ENCODE measurements at places on chromosomes 1 and 21.

DNA sequence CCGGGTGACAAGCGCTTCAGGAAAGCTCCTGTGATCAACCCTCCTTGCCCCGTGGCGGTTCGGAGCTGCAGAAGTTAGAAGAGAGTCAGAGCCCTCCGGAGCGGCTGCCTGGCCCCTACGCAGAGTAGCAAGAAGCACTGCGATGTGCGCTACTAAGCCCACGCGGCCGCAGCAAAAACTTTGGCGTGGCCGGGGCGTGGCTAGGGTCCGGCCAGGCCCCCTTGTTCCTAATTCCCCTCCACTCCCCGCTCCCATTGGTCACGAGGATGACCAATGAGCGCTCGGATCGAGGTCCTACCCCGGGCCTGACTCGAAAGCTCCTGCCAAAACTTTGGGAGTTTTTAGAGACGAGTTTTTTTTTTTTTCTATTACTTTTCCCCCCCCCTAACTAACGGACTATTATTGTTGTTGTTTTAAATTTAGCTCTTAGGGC, at the start of gene HLX:
HLX (plus strand) TSS at position 368 of the 433 bp plus-strand sequence. CDS start 415 bp downstream, outside the sequence.
- peak; percentile 97 for DNase-seq

DNA sequence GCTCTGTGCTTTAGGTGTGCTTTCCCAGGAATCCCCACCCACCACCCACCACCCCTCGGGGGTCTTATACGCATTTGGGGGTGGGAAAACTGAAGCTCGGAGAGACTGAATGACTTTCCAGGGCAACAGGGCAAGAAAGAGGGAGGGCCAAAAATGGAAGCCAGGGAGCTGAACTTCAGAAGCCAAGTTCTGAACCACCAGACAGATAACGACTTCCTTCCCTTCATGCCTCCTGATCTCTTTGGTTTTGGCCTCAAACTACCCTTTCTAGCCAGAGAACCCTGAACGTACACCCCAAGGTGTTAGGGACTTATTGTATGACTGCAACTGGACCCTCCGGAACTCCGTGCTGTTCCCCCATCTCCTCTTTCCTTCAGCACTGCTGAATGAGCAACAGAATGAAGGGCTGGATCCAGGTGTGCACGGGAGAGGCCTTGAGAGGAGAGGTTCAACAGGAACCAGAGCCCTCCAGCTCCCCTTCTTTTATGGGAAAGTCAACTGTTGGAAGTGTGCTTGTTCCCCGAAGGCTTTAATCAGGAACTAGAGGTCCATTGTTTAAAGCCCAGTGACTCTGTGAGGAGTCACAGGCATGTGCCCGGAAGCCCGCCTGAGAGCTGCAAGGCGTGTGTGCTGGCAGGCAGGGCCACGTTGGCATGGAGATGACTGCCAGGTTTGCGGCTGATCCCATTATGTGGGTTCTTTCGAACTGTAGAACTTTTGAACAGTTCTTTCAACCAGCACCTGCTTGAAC, 3.1 kb downstream of the BACE2 start:
- no peak for DNase-seq

DNA sequence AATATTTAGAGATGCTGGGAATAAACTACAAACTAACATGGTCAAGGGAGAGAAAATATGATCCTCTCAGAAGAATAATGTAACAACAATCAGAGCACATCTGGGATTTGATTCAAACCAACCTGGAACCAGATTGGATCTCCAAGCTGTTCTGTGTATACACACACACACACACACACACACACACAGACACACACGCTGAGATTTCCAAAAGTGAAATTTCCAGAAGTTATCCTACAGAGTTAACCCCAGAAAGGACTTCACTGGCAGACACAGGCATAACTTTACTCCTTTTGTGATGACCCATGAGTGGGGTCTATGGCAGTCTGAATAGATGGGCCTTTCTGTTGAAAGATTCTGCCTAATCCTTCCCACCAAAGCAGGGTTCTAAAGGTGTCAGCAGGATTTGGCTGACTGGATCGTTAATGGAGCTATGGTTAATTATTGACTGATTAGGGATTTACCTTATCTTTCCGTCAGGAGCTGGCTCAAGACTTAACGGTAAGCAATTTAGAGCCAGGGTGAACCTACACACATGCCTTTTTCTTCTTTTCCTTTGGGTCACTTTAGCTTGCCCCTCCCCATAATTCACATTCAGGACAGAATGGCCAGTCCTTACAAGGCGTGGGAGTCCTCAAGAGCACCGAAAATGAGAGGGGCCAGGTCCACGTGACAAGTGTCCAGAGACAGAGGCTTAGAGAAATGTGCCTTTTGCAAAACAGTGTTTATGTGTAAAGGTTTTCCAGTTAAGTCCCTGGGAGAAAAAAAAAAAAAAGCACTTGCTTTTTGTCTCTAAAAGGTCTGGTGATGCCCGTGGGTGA, 10.9 kb upstream of the PROX1 start:
- DNase-seq, result no peak

DNA sequence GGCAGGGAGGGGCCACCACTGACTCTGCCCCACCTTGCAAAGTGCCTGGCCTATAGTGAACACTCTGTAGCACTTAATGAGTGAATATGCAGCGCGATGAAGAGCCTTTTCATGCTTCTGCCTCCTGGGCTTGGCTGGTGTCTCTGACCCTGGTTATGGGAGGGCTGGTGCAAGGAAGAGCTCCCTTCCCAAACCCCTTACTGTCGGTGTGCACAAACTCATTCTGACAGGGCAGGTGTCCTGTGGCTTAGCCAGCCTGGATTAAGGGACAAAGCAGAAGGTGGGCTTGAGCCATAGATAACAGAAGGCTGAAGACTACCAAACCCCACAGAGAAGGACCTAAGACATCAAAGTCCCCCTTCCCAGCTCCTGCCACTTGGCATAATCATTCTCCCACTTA, 2.0 kb upstream of the NCMAP start:
- no peak for DNase-seq

- DNase-seq, result no peak
Measured at GRCh38 chr1:98417820-98418219, 243.7 kb upstream of the SNX7 start.

GRCh38 chr1:45854724-45855123, 51.3 kb downstream of the MAST2 start:
- no peak for DNase-seq

- peak; percentile 18 for DNase-seq
Measured at GRCh38 chr1:23196627-23197328, 20.5 kb downstream of the HTR1D start.

- no peak for DNase-seq
Measured at GRCh38 chr1:186146974-186147373, 228.1 kb downstream of the TPR start.

DNA sequence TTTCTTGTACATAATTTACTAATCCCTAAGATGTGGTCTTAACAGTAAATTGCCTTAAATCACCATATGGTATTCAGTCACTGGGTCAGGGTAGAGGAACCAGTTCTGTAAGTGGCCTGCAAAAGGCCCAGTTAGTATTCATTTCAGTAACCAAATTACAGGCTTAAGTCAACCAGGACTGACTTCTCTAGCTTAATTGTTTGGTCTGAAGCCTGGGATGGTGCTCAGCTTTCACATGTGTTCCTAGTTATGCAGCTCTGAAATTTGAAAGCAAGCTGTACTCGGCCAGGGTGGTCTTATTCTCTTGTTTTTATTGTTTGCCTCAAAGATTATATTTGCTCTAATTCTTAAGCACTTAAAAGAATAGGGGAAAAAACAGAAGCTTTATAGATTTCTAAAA, 144.6 kb downstream of the MAGI3 start:
- no peak for DNase-seq

GRCh38 chr1:223732993-223733798, 20.9 kb downstream of the CAPN2 start:
- DNase-seq, result peak; percentile 65

GRCh38 chr21:44867999-44868700, 5.3 kb downstream of the PTTG1IP start:
- DNase-seq, result peak; percentile 66

- DNase-seq, result no peak
Measured at GRCh38 chr1:83805921-83806320, 193.0 kb downstream of the TTLL7 start.

GRCh38 chr1:19466112-19466561, 19.2 kb downstream of the CAPZB start:
- no peak for DNase-seq

- no peak for DNase-seq
Measured at GRCh38 chr1:231748760-231749415, 122.3 kb downstream of the DISC1 start.

DNA sequence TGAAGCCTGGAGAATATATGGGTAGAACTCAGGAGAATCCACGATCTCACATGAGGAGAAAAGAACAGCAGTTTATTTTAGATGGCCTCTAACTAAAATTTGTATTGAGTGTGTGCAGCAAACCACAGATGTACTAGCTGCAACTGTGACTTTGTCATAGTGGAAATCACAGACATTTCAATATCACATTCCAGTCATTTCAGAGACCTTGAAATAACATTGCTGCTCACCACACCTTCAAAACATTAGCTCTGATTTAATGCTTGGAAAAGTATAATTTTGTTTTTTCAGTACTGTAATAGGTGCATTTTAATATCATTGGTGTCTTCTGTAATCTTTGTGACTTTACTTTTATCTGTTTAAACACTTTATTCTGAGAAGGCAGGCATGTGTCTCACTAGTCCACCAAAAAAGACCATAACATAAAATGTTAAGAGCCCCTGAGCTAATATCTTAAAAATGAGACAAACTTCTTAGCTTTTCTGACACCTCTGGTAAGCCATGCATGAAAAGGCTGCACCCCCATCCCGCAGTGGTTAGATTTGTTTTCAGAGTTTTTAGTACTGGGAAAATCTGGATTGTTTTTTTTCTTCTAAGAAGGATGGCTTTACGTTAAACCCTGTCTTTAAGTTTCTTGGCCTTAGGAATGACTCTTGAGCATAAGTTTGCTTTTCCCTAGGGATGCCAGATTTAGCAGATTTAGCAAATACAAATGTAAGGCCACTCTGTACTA, 30.1 kb downstream of the KCNJ15 start:
- DNase-seq, result no peak

DNA sequence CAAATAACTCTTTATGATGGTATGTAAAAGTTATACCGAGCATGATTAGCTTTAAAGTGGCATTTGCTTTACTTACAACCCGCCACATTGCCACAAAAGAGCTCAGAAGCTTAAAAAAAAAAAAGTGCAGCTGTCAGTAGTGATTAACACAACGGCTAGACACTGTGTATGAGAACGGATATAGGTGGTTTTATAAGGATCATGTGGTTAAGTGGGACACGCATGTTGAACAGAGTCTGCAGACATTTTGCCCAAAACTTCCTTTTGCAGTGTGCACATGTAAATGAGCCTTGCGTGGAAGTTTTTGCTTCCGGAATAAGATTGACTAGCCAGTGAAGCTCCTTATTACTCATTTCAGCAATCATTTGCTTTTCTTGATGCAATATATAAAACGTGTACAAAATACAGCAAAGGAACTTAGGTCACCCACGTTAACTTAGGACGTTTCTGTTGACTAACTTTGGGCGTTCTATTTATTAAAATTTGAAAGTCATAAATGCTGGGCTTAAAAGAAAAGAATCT, 58.7 kb upstream of the RGS1 start:
- DNase-seq, result no peak

DNA sequence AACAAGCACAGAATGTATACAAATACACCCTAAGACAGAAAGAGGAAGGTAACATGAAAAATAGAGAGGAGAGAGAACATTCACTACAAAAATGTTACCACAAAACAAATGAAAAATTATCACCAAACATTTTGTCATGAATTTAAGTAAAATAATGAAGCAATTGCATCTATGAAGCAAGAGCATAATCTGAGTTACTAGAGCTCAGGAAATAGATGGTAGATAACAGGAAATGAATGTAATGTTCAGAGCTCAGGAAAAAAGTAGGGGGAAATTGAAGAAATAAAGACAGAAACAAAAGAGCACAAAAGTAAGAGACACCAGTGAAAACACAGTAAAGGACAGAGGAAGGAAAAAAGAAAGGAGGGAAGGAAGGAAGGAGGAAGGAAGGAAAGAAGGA, 19.4 kb downstream of the SEC16B start:
- DNase-seq, result no peak
